ENCODE measurements at places on chromosomes 1 and 21. TPM values are rescaled to one million over a fixed set of nuclear protein-coding genes. Genes with fewer than 3 reads are reported as not detected.

The RBBP5 gene
- 6.9 TPM for total RNA-seq

The TMEM54 gene
- 127 TPM for total RNA-seq

The TCEA3 gene
- total RNA-seq: 25.6 TPM

The SERPINC1 gene
- total RNA-seq: 0.32 TPM

The HFM1 gene
- total RNA-seq: 0.08 TPM

The PTP4A2 gene
- 100 TPM for total RNA-seq

The ASPM gene
- total RNA-seq: 13.4 TPM

DNA sequence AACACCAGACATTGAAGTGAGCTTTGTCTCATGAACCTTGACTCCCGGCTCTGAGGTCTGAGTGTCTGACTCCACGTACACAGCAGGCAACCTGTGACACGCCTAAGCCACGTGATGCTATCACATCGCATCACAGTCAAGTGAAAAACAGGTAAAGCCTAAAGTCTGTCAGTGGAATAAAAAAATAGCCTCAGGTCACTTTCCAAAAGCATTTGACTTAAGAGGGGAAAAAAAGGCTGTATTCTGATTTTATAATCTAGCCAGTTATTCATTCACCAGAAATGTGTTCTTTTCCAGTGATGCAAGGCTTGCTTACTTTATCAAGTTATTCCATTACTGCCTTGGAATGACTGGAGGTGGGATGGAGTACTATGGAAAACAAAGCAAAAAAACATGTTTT, 163.2 kb upstream of the HMCN1 start:
- peak; percentile 69 for ATAC-seq

GRCh38 chr1:65255035-65255655, 54.2 kb upstream of the DNAJC6 start:
- ATAC-seq: no peak

DNA sequence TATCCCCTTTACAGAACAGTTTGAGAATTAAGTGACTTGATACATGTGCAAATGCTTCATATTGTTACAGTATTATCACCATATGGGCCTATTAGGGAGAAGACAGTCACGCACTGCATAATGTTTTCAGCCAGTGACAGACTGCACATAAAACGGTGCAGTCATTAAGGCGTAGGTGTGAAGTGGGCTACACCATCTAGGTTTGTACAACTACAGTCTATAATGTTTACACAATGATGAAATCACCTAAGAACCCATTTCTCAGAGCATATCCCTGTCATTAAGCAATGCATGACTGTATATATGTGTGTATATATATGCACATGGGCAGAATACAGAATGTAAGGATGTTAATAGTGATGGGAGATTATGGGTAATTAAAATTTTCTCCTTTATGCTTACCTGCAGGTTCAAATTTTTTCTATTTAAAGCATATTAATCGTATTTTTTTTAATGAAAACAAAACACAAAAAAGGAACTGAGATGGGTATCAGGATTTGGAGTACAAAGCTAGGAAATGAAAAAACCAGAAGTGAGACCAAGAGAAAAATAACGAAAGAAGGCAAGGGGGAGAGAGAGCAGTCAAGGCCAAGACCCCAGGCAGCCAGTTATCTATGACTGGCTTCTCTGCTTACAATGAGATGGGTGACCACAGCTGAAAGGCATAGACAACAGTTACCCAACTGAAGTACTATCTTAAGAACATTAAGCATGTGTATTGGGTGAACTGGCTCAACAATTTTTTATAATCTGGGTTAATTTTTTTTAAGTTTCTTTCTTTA, 122.9 kb upstream of the DAB1 start:
- no peak for ATAC-seq

- no peak for ATAC-seq
These were observed 196.1 kb upstream of the FGGY start for GRCh38 chr1:59100708-59101374.

DNA sequence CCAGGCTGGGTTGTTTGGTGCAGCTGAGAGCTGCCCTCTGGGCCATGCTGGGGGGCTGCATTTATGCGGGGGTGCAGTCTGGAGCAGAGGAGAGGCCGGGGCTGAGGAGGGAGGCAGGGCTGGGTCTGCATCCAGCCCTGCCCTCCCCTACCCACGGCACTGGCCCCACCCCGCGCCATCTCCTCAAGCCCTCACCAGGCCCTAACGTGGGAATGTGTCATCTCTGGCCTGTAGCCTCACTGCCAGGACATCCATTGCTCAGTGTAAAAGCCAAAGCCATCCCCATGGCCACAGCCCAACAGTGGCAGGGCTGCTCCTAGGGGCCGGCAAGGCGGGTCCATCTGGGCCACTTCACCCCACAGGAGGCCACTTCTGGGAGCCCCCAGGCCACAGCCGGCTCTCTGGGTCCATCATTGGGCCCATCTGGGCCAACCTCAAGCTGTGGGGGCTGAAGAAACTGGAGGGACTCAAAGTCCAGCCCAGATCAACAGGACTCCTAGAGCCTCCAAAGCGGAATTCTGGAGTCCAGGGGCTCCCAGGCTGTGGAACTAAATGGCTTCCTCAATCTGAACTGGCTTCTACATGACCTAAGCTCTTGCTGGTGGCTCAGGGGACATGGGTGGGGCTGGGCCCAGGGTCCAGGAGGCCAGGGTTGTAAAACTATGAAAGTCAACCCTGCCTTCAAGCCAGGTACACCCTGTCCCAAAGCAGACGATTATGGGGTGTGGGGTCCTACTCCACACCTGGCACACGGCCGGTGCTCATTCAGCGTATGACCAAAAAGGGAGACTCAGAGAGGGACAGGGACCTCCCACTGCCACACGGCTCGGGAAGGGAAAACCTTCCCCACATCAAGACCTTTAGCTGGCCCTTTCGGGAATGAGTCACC, 32.6 kb downstream of the RUNX3 start:
- ATAC-seq: peak; percentile 7

DNA sequence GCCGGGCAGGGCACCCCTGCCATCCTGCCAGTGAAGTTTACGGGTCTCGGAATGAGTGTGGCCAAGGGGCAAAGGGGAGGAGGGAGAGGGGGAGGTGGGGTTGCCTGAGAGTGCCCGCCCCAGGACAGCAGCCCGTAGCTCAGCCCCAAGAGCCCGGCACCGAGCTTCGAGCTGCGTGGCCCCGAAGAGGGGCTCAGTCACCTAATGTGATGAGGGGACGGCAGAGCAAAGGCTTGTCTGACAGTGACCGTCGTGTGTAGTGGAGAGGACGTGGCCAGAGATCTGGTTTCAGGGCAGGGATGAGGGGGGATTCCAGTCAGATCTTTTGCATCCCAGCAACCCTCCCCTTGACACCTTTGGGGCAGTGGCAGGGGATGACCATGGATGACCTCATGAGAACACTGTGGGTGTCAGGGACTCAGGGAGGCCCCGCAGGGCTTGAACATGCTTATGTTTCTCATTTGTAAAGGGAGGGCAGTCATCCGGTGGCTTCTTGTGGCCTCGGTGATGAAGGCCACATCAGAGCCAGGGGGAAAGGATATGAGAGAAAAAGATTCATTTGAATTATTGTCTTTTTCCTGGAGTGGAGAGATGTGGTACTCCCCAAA, 1.1 kb upstream of the TRPM2 start:
- ATAC-seq: no peak

GRCh38 chr1:235075048-235075776, 53.4 kb downstream of the TOMM20 start:
- no peak for ATAC-seq

GRCh38 chr1:165836664-165837482, 9.5 kb downstream of the UCK2 start:
- no peak for ATAC-seq

GRCh38 chr1:70090875-70091274, 114.5 kb downstream of the LRRC40 start:
- ATAC-seq: no peak

DNA sequence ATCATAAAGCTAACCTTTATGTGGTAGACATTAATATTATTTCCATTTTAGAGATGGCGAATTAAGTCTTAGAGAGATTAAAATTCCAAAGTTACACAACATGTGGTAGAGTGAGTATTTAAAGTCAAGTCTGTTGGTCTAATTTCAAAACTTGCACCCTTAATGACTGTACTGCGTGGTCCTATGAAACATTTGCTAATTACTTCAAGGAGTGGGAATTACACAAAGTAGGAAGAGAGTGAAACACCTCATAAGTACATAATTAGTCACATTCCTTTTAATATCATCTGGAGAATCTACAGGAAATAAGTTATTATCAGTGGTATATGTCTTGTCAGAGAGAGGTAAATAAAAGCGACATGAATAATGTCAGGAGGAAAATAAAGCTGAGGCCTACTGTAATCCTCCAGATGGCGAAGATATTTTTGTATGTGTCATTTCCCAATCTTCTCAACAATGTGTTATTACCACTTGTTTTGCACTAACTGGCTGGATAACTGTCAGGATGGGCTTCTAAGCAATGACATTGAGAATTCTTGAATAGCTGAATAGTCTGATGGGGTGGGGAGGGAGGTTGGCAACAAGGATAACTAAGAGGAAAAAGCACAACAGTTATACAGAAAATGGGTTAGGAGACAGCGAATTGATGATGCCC, 95.5 kb downstream of the TNFSF18 start:
- ATAC-seq: peak; percentile 39

DNA sequence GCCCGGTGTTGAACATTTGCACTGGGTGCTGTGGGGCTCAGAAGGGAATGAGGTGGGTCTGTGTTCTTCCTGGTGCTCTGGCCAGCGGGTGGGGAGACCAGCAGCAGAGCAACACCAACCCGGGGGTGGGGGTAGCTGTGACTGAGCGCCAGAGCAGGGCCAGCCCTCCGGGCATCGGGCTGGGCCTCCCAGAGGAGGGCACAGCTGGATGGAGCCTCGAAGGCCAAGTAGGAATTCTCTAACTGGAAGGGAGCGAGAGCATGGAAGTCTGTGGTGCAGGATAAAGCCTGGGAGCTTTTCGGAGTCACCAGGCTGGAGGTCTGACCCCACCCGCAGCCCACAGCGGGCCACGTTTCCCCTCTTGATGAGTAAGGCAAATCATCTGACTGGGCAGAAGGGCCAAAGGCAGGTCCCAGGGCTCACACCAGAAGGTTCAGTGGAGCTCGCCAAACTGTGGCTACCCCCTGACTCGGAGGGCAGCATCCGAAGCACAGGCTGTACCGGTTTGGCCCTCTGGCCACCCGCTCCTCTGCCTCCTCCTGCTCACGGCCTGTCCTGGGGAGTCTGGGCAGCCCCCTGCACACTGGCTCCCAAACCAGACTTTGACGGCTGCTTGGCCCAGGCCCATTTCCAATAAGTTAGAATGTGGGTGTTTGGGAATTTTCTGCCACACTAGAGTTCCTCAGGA, 18.8 kb downstream of the SLC1A7 start:
- ATAC-seq: no peak

DNA sequence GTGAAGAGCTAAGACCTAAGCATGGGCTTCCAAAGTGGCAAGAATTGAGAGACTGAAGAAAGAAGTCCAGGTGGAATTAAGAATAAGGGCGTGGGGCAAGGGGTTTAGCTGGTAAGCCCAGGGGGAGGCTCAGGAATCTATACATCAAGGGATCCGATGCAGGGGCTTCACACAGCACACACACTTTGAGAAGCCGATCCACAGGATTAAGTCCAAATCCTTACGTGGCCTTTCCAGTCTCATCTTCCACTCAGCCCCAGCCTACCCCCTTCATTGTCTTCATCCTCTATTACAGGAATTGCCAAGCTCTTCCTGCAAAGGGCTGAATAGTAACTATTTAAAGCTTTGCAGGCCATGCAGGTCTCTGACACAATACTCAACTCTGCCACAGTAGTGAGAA, 101.3 kb downstream of the TGFBR3 start:
- no peak for ATAC-seq

DNA sequence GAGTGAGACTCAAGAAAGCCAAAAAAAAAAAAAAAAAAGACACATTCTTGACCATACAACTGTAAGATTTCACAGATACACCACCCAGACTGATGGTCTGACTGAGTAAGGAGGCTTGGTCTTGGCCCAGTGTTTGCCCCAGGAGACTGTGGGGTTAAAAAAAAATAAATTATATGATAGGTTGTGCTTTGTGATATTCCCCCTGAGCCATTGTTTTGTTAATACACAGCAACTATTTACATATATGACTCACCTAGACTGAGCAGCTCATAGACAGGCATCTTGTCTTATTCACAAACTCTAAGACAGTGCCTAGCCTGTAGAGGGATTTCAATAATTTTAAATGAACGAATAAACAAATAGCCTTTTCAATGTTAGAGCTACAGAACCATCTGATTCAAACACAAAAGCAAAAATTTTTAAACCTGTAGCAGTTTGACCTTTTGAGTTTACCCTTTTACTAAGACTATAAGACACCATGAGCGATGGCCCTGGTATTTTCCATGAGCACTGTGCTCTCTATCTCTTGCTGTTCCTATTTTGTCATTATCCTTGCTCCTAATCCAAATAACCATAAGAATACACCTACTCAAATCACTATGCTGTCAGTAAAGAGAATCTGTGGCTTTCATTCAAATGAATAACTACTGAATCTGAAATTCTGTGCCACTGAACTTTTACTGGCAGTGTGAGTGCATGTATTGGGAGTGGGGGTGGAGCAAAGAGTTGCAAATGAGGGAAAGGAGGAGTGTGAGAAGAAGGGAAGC, 199.4 kb upstream of the PTBP2 start:
- peak; percentile 46 for ATAC-seq

DNA sequence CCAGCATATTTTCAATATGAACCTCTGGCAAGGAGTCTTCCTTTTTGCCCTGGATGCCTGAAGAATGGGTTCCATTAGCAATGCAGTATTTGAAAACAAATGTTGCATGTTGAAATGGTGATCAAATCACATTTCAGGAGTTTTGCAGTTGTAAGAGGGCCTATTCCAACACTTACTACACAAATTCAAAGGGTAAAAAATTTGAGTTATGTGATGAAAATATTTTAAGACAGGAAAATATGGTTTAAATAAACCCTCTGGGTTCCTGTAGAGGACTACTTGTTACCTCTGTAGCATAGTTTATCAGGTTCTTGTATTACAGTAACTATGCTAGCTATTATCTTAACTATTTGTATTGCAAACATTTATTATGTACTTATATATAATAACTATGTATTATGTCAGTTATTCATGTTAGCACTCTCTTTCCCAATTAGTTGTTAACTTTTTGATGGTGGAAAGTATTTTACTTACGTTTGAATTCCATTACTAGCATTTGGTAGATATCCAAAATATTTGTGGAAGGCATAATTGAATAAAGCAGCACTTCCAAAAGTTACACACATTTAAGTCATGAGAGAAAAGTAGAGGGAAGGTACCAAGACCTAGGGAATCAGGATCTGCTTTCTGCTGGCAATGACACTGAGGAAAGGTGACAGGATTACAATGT, 312.9 kb downstream of the GRIK1 start:
- ATAC-seq: no peak

DNA sequence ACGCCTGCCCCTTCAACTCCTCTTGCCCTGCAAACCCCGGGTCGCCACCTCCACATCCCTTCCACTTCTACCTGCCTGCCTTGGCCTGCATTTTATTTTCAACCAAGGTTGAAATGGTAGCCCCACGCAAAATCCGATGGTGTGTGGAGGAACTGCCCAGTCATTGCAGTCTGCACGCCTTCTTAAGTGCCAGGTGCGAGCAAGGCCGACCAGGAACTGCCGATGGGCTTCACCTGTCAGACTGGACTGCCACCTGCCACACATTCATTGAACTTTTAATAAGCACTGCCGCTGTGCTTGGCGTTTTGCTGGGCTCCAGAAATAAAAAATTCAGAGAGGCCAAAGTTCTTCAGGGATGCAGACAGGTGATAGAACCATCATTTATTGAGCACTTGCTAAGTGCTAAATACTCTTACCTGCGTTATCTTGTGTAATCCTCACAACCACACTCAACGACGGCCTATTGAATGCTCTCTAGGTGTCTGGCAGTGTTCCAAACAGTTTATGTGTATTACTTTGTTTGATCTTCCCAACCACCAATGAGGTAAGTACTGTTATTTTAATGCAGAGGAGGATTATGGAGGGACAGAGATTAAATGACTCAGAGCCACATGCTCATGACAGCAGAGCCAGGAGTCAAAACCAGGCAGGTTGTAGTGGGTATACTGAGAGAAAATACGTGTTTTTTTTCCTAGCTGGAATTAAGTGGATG, 36.2 kb downstream of the CACHD1 start:
- ATAC-seq: peak; percentile 89
